Mammary epithelial cell (primary cell): ENCODE measurements at places on chromosomes 2 and 18. TPM values are rescaled to one million over a fixed set of nuclear protein-coding genes. Genes with fewer than 3 reads are reported as not detected.

The ALPP gene
- total RNA-seq, result not detected

The NFATC1 gene
- total RNA-seq, result 2.2 and 3.4 TPM in 2 replicates

The SH3RF3 gene
- total RNA-seq, result 2.0 TPM

The CASP8 gene
- total RNA-seq, result 17.7 TPM

The NTSR2 gene
- total RNA-seq, result not detected in 2 replicates

The IL18RAP gene
- total RNA-seq, result not detected
